ENCODE measurements at places on chromosomes 1 and 21. TPM values are rescaled to one million over a fixed set of nuclear protein-coding genes. Genes with fewer than 3 reads are reported as not detected.

GRCh38 chr1:175520186-175520585, 223.2 kb downstream of the TNR start:
- no peak overlapping the region for H3K27ac ChIP-seq
- no peaks in the 10 kb centered on the region for H3K4me1 ChIP-seq
- DNase-seq = no peak
- no peak overlapping the region for H3K4me3 ChIP-seq
- H3K27me3 ChIP-seq = no peaks in the 10 kb centered on the region

GRCh38 chr1:51915951-51916350, 37.4 kb upstream of the NRDC start:
- H3K4me1 ChIP-seq = no peaks in the 10 kb centered on the region
- no peaks in the 10 kb centered on the region for H3K36me3 ChIP-seq
- H3K27ac ChIP-seq = no peak overlapping the region
- DNase-seq = no peak

DNA sequence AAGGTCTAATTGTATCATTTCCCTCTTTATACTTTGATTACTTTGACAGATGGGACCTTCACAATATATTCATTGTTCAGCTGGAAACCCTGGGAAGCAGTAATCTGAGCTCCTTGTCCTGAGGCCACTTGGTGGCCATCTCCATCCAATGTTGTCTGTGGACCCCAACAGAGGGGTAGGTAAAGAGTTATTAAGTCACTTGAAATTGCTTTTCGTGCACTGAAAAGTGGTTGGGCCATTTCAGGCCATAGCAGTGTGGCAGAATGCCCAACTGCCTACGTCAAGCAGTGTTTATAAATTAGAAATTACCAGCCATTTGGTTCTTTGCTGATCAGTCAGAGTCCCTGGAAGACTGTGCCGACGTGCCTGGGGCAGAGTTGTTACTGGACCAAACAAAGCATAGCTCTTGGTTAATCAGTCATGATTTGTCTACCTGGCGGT, 308.3 kb upstream of the USP25 start:
- H3K36me3 ChIP-seq = no peaks in the 10 kb centered on the region
- DNase-seq = no peak
- no peaks in the 10 kb centered on the region for H3K4me1 ChIP-seq
- H3K27me3 ChIP-seq = no peaks in the 10 kb centered on the region
- no peak overlapping the region for H3K4me3 ChIP-seq

- H3K27ac ChIP-seq = no peak overlapping the region
- H3K4me1 ChIP-seq = no peaks in the 10 kb centered on the region
- peaks cover 61% of the 10 kb centered on the region for H3K36me3 ChIP-seq
- no peak for DNase-seq
These were observed 25.2 kb upstream of the IKBKE start for GRCh38 chr1:206445116-206445515.

DNA sequence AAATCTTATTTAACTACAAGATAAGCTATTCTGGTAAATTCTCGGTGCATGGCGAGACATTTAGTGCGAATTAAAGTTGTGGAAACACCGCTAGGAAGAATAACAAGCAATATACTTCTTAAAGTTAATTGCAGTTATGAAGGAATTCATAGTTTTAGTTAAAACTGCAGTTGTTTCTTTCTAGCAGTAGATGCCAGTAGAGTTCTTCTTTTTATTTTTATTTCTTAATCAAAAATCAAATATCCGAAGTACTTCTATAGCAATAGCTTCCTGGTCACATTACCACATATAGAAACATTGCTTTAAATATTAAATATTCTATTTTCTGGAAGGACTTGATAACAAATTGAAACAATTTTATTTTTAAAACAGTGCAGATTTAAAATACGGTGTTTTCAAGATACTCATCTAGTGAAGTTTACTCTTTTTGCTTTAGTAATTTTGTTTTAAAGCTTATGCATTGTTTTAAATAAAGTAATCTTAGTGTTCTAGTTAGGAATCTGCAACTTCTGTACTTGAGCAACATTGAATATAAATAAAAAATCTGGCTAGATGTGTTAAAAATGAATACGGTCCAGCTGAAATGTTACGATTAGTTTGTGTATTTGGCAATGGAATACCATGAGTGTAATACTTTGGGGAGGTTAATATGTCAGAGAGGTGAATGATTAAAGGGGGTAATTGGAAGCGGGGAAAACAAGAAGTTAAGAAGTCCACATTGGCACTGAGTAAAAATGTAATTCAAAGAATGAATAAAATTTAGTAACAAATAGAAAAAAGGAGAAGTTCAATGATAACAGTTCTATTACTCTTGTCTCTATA, 2.7 kb upstream of the PRKACB start:
- H3K27ac ChIP-seq = no peak overlapping the region
- no peak overlapping the region for H3K4me3 ChIP-seq
- no peaks in the 10 kb centered on the region for H3K36me3 ChIP-seq
- peak; percentile 37 for DNase-seq

GRCh38 chr1:157030728-157031127, 14.8 kb downstream of the ARHGEF11 start:
- no peak overlapping the region for H3K4me3 ChIP-seq
- H3K27me3 ChIP-seq = no peaks in the 10 kb centered on the region
- no peak overlapping the region for H3K27ac ChIP-seq
- H3K4me1 ChIP-seq = no peaks in the 10 kb centered on the region
- no peaks in the 10 kb centered on the region for H3K36me3 ChIP-seq

The ARHGEF11 gene
- 4.5 TPM for total RNA-seq

The SPATA1 gene
- 5.1 TPM for total RNA-seq
